ENCODE measurements at places on chromosomes 6 and 20.

- no peak for DNase-seq
Observed at GRCh38 chr20:63072231-63072791, 65.5 kb upstream of the BHLHE23 start.

DNA sequence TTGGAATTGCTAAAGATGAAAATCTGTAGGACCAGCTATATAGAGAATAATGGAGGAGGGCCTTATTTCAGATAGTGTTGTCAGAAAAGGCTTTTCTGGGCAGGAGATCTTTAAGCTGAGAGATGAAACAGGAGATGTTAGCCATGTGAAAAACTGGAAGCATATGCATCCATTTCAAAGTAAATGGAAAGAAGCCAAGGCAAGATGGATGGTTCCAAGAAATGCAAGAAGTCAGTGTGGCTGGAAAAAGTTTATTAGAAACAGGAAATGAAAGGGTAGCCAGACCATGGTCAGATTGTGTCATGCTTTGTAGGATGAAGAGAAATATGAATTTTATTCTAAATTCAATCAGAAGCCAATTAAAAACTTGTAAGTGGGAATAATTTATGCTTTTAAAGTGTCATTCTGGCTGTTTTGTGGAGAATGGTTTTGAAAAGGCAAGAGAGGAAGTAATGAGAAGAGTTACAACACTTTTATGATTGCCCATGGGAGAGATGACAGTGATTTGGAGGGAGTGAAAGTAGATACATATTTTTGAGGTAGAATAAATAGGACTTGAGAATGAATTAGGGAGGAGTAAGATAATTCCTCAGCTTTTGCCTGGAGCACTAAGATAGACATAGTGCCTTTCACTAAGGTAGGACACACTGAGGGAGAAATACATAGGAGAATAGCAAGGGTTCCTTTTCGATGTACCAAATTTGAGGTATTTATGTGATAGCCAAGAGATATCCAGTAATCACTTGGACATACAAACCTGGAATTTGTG lies 620.1 kb downstream of the HTR1B start:
- DNase-seq = peak; percentile 6

DNA sequence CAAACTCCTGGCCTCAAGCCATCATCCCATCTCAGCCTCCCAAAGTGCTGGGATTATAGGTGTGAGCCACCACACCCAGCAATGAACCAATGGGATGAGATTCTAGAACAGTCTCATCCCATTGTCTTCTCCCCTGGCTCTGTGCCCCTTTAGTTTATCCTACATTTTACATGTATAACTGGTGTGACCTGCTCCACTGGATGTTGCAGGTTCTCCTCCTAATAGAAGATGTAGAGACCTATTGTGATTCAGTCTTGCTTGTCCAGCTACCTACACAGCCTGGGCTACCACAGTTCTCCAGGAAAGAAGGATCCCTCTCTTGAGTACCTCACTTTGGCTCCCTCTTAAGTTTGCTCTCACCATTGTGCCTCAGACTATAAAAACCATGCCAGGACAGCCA lies 2.0 kb upstream of the FKBPL start:
- no peak for DNase-seq

GRCh38 chr6:24910331-24910960 lies 25.3 kb downstream of the RIPOR2 start:
- no peak for DNase-seq

- no peak for DNase-seq
Observed at GRCh38 chr6:4105980-4106536, 27.1 kb upstream of the FAM217A start.

- no peak for DNase-seq
Observed at GRCh38 chr20:14609328-14610221, 272.2 kb upstream of the FLRT3 start.

DNA sequence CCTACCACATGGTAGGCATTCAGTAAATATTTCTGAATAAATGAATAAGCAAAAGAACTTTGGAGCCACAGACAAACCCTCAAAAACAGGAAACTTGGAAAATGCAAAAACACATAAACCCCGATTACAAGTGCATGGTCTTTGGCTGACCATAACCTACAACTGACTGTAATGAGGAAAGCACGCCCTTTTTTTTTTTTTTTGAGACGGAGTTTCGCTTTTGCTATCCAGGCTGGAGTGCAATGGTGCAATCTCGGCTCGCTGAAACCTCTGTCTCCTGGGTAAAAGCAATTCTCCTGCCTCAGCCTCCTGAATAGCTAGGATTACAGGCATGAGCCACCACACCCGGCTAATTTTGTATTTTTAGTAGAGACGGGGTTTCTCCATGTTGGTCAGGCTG lies 11.9 kb upstream of the LATS1 start:
- DNase-seq = no peak

DNA sequence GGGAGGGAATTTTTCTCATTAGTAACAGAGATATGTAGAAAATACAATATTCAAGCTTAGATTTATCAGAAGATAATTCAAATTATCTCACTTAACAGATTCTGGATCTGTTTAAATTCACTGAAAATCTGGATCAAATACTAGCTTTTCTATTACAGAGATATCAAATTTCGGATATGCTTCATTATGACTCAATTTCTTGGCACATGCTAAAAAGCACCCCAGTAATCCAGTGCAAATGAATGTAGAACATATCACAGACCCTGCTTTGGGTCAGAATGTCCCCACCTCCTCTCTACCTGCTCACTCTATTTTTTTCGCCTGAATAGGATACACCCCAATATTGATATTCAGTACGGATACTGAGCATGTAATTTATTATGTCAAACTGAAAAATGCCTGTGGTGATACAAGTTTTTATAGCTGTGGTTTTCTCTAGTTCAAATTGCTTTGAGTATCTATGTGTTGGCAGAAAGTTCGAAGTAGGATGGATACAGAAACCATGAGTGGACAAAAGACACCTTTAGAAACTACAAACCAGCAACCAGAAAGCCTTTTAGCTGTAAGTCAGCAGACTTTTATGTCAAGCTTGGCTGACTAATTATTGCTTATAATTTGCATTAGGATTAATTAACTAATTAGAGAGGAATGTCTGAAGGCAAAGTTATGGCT lies 290.0 kb downstream of the TFAP2B start:
- DNase-seq = peak; percentile 18

GRCh38 chr6:12528581-12529363 lies 187.8 kb upstream of the PHACTR1 start:
- no peak for DNase-seq

GRCh38 chr6:149681209-149681608 lies 32.7 kb upstream of the KATNA1 start:
- no peak for DNase-seq

DNA sequence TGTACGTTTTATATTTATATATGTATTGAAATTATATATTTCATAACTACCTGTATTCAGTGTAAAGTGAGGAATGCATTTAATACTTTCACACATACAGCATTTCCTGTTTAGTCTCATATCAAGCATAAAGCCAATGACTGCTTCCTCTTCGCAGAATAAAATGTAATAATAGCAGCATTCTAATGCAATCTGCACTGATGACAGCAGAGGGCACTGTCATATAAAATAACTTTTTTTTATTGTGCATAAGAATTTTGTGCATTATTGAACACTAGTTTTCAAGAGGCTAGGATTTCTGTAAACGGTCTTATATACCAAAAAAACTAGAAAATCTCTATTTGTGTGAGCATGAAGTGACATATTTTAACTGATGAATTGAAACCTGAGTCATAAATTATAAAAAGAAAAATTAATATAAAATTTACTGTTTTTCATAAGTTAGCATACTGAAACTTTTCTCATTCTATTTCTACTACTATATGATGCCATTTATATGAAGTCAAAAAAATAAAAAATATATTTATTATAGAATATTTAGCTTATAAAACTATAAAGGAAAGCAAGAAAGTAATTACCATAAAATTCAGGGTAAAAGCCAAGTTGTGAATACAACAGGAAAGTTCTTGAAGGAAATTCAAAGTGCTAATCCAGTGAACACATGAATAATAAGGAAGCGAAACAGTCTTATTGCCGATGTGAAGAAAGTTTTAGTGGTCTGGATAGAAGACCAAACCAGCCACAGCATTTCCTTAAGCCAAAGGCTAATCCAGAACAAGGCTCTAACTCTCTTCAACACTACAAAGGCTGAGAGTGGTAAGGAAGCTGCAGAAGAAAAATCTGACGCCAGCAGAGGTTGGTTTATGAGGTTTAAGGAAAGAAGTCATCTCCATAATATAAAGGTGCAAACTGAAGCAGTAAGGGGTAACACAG lies 36.3 kb downstream of the RNF146 start:
- peak; percentile 23 for DNase-seq

GRCh38 chr20:63169681-63170080 lies 46.2 kb downstream of the YTHDF1 start:
- no peak for DNase-seq

DNA sequence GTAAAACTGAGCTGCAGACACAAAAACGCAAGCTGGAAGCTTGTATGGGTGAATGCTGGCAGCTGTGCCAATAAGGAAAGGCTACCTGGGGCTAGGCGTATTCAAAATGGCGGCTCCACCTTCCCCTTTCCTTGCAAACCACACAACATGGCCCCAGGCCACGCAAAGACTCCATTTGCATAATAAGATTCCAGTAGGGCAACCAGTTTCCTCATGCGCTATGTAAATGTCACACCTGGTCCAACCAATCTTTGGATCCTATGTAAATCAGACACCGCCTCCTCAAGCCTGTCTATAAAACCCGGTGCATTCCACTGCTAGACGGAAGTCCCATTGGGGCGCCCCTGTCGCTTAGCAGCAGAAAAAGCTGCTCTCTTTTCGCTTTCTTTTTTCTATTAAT lies 505.9 kb upstream of the BTBD3 start:
- DNase-seq = no peak

- no peak for DNase-seq
Observed at GRCh38 chr6:140855520-140855919, 1277.2 kb upstream of the GJE1 start.

GRCh38 chr6:82330171-82330804 lies 33.3 kb upstream of the TPBG start:
- no peak for DNase-seq

- DNase-seq = peak; percentile 74
Observed at GRCh38 chr6:3421791-3422434, 34.9 kb downstream of the SLC22A23 start.

GRCh38 chr20:51531141-51531710 lies 11.3 kb downstream of the NFATC2 start:
- DNase-seq = no peak

- DNase-seq = no peak
Observed at GRCh38 chr6:143614235-143614634, 63.5 kb upstream of the PHACTR2 start.

GRCh38 chr20:23282546-23282945 lies 68.0 kb upstream of the NXT1 start:
- no peak for DNase-seq

GRCh38 chr6:42391441-42391840 lies 60.3 kb downstream of the TRERF1 start:
- DNase-seq = no peak

DNA sequence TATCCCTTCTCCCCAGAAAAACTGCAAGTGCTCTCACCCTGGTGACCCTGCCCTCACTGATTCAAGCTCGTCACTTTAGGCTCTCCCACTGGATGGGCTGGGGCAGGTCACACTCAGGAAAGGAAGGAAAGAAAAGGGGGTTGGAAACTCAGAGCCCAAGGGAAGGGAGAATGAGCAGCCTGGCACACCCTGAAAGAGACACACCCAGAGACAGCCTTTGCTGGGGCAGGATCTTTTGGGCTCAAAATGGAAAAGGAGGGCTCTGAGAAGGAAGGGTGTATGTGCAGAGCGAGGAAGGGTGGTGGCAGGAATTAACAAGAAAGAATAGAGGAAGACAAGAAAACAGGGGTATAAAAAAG lies 2.5 kb downstream of the PPP1R18 start:
- no peak for DNase-seq

- DNase-seq = no peak
Observed at GRCh38 chr20:1619861-1620444, at the start of gene SIRPB1. Gene SIRPB1, minus strand, starts transcription at chr20:1620009. Its CDS starts 65 bp downstream, at chr20:1619944.

DNA sequence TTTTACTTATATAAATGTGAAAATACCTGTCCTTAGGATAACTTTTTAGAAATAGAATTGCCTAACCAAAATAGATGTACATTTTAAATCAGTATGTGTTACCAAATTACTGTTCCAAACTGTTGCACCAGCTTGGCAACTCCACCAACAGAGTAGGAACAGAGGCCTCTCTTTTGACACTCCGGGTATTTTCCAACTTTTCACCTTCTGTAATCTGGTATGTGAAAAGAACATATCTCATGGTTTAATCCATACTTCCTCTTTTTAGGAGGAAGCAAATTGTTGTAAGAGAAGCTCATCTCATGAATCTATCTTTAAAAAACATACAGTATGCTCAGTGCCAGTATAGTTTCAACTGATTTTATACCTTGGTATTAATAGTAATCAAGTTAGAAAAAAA lies 24.9 kb downstream of the RNF144B start:
- DNase-seq = no peak

DNA sequence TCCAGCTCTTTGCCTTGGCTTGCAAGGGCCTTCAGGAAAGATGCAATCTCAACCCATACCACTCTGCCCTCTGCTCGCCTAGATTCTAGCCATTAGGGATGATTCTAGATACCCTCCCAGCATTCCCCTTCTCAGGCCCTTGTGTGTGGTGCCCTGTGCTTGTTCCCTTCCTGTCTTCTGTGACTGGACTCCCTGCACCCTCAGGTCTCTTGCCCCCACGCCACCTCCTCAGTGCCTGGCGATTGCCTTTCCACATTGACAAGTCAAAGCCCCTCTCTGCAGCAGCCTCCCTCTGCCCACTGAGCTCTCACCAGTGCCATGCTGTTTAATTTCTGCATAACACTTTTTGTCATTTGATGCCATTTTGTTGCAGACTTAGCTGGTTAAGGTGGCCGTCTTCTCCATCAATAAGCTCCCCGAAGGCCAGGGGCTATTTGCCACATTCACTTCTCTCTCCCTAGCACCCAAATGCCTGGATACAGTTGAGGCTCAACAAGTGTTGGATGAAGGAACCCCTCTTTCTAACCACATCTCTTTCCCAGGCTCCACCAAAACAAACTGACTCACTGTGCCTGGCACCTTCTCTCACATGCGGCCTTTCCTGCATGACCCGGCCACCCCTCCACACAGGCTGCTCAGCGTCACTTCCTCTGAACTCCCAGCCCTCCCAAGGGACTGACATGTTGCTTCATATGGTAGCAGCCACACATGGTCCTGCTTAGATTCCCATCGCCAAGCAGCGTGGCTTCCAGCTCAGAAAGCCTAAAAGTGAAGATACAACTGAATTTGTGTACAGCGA lies 4.6 kb upstream of the TXNDC5 start:
- no peak for DNase-seq

- no peak for DNase-seq
Observed at GRCh38 chr6:144346719-144347447, 61.7 kb downstream of the UTRN start.
